Stimulated activated CD4-positive, alpha-beta T cell treated with anti-CD3 and anti-CD28 coated beads, Interleukin-4, amount 100 ng/mL, for 48 hours (primary cell): ENCODE measurements at places on chromosomes 3 and 15.

DNA sequence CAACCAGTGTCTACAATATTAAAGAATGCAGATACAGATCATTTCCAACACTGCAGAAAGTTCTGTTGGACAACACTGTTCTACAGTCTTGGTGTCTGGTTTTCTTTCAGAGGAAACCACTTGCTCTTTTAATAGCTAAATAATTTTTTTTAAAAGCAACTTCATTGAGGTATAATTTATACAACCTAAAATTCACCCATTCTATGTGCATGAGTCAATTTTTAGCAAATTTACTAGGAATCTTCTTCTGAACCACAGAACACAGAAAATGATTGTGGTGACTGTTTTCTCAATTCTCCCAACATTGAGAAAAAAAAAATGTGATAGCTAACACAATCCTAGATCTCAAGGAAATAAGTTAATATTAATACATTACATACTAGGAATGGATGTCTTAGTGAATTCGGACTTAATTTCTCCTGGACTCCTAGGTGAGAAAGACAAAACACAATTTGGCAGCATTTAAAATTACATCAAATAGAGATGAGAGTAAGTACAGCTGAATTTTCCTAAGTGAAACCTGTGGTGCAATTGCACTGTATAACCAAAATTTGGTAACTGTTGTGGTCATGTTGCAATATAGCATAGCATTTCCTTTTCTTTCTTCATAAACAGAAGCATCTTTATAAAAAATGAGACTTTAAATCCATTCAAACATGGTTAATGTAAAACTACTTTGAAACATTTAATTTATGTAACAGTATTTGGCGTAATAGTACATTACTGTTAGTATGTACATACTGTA, 15.3 kb upstream of the PLCL2 start:
- DNase-seq: no peak

DNA sequence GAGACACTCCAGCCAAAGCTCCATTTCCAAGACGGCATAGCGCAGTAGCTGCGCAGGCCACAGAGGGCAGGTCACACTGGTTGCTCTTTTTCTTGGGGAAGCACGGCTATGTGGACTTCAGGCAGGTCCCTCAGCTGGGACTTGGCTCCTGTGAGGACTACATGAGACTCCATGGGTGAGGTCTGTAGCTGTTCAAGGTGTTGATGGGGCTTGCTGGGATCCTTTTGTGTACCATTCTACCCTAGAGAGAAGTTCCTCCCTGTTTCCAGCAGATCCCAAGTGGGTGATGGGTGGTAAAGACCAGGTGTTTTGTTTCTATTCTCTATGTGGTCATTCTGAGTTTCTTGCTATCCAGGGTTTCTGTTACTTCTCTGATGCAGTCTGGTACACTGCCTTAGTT, 183.3 kb downstream of the LPP start:
- no peak for DNase-seq

DNA sequence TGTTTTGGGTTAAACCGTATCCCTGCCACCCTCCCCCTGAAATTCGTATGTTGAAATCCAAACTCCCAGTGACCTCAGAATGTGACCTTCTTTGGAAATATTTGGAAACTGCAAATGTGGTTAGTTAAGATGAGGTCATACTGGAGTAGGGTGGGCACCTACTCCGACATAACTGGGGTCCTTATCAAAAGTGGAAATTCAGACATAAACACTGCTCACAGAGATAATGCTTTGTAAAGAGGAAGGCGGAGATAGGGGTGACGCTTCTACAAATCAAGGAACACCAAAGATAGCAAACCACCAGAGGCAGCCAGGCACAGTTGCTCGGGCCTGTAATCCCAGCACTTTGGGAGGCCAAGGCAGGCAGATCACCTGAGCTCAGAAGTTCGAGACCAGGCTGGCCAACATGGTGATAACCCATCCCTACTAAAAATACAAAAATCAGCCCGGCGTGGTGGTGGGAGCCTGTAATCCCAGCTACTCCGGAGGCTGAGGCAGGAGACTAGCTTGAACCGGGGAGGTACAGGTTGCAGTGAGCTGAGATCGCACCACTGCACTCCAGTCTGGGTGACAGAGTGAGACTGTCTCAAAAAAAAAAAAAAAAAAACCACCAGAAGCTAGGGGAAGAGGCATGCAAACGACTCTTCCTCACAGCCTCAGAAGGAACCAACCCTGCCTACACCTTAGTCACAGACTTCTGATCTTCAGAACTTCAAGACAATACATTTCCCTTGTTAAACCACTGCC, 51.1 kb upstream of the CHD2 start:
- no peak for DNase-seq

DNA sequence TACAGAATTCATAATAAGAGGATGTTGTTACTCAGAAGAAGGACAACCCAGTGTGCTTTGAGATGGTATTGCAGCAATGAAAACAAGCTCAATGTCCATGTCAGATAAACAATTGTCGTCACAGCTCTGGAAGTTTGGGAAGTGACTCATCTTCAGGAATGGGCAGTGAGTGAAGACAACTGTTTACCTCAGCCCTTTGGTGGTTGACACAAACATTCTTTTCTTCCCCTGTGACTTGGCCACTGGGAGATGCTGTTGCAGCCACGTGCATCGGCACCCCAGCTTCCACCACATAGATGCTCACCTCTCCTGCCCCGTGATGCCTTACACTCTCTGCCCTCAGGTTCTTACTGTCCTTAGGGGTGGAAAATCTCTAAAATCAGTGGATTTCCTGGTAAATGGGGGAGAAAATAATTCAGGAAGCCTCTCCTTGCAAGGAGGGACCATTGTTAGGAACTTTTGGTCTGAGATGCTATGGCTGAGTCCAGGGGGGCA, 114.1 kb upstream of the GALNT15 start:
- DNase-seq: no peak

- no peak for DNase-seq
These were observed 88.8 kb downstream of the IGSF11 start for GRCh38 chr3:118945834-118946233.

- DNase-seq: no peak
These were observed 40.8 kb upstream of the PROK2 start for GRCh38 chr3:71825551-71826283.
